ENCODE measurements at places on chromosomes 6 and 20. TPM values are rescaled to one million over a fixed set of nuclear protein-coding genes. Genes with fewer than 3 reads are reported as not detected.

Gene ASIP
- total RNA-seq = not detected

- H3K27ac ChIP-seq = no peak overlapping the region
- no peak for DNase-seq
- H3K27me3 ChIP-seq = peaks cover 36% of the 10 kb centered on the region
- peaks cover 12% of the 10 kb centered on the region for H3K4me1 ChIP-seq
These were observed 126.5 kb upstream of the CDYL start for GRCh38 chr6:4649728-4650127.

Gene HSPA1L
- total RNA-seq = 1.5 TPM

GRCh38 chr6:105077596-105078385 is 102.0 kb downstream of the POPDC3 start:
- H3K4me3 ChIP-seq = no peak overlapping the region
- H3K27ac ChIP-seq = no peak overlapping the region
- H3K4me1 ChIP-seq = no peaks in the 10 kb centered on the region
- no peaks in the 10 kb centered on the region for H3K36me3 ChIP-seq

DNA sequence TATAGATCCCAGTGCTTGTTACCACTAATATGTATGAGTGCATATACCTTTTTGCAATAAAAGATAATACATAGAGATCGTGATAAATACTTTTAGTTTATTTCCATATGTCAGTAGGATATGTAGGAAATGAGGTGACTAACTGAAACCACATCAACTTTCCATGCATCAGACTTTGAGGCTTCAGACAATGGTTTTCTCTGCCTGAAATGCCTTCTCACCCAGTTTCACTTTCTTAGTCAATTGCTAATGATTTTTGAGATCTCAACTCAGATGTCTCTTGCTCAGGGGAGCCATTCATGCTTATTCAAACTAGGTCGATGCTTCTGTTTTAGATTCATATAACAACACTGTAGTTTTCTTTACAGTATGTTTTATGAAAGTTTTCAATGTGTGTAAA is 626.6 kb upstream of the ADGRB3 start:
- no peak overlapping the region for H3K27ac ChIP-seq
- no peak for DNase-seq
- no peaks in the 10 kb centered on the region for H3K4me1 ChIP-seq
- no peaks in the 10 kb centered on the region for H3K36me3 ChIP-seq
- no peaks in the 10 kb centered on the region for H3K27me3 ChIP-seq

DNA sequence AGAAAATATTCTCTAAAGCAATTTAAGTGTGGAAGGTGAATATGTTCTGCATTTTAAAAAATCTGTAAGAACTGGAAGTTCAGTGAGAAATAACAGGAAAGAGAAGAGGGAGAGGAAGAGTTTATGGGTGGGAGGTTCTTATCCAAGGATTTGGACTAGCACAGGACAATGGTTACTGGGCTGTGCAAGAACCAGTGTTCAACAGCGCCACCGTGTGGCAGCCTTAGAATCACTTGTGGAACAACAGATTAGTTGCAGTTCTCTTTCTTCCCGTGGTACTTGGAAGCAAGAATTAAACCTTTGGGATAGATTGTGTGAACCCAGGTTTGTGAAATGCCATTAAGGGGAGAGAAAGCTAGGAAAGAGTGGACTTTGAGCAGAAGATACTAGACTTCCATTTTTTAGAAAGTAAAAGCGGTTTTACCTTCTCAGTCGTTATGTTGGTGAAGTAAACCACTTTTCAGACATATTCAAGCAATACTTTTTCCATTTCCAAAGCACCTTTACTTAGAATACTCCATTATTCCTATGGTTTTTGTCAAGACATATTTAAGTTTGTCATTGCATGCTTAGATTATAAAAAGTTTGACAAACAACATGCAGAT is 436.7 kb downstream of the RNF144B start:
- no peak overlapping the region for H3K4me3 ChIP-seq
- H3K36me3 ChIP-seq = no peaks in the 10 kb centered on the region
- no peak overlapping the region for H3K27ac ChIP-seq
- peak; percentile 33 for DNase-seq
- no peaks in the 10 kb centered on the region for H3K27me3 ChIP-seq
- H3K4me1 ChIP-seq = no peaks in the 10 kb centered on the region

- H3K27ac ChIP-seq = no peak overlapping the region
- no peak for DNase-seq
- H3K4me1 ChIP-seq = no peaks in the 10 kb centered on the region
- no peak overlapping the region for H3K4me3 ChIP-seq
- peaks cover 9% of the 10 kb centered on the region for H3K27me3 ChIP-seq
- H3K36me3 ChIP-seq = no peaks in the 10 kb centered on the region
These were observed 314.0 kb upstream of the RSPO3 start for GRCh38 chr6:126804332-126805064.

- no peak overlapping the region for H3K27ac ChIP-seq
- H3K27me3 ChIP-seq = peaks cover 3% of the 10 kb centered on the region
- H3K4me3 ChIP-seq = no peak overlapping the region
These were observed 175.4 kb downstream of the SIM1 start for GRCh38 chr6:100289285-100289684.

DNA sequence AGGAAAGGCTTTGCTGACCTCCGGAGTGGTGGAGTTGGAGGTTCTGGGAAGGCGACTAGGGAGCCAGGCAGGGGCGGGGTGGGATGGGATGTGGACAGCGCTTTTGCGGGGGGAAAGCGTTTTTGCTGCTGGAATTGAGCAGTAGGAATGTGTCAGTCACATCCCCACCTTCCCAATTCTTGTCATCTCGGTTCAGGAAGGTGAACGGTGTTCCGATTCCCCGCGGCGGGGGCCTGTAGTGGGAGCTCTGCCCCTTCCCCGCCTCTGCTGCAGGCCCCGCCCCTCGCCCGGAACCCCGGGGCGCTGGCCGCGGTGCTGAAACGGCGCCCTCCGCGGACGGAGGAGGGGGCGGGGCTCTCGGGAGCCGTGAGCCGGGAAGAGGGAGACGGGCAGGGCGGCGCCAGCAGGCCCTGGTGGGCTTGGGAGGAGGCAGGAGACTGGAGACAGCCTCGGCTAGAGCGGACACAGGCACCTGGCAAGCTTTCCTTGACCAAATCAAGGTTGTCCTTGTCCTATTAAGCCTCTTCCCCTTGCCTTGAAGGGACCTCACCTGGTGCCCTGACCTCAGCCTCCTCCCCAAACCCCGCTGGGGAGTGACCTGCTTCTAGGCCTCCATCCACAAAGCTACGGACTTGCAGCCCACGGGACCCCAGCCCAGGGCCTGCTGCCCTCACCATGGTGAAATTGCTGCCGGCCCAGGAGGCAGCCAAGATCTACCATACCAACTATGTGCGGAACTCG is at the start of gene LHFPL5:
LHFPL5 (plus strand) TSS at position 357 of the 741 bp plus-strand sequence; CDS start at position 676, 319 bp downstream.
- H3K27ac ChIP-seq = no peak within 1 kb of the TSS
- peaks cover 2% of the 10 kb centered on the region for H3K4me1 ChIP-seq
- H3K36me3 ChIP-seq = no peaks in the 10 kb centered on the region
- DNase-seq = peak; percentile 69
- no peak within 1 kb of the TSS for H3K4me3 ChIP-seq

DNA sequence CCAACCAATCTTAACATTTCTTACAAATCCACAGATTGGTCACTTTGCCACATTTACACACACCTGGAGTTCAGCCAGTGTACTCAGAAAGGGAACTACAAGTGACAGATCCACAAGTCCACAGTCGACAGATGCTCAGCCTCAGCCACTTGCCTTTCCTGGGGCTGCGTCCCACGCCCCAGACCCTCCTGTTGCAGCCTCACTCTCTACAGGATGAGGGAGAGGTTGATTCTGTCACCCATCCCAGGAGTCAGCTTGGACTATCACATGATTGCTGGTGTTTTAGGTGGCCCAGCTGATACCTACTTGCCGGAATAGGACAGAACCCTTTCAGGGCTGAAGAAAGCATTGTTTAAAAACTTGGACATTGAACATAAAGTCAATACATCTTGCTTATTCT is 108.8 kb downstream of the FAM120B start:
- no peaks in the 10 kb centered on the region for H3K4me1 ChIP-seq
- no peaks in the 10 kb centered on the region for H3K36me3 ChIP-seq
- H3K27me3 ChIP-seq = no peaks in the 10 kb centered on the region
- H3K4me3 ChIP-seq = no peak overlapping the region
- no peak for DNase-seq

Data from activated naive CD8-positive, alpha-beta T cell treated with anti-CD3 and anti-CD28 coated beads for 36 hours (primary cell).